Activated CD4-positive, alpha-beta T cell treated with anti-CD3 and anti-CD28 coated beads, Interleukin-2, amount 10 ng/mL, durations not matched to agents 7 days and 5 days (primary cell): ENCODE measurements at places on chromosomes 2 and 18.
A peak's percentile ranks its signal among the peaks of the same experiment; 100 is the strongest.

GRCh38 chr2:240155745-240156390 is 15.4 kb upstream of the OTOS start:
- DNase-seq = no peak

- no peak for DNase-seq
Measured at GRCh38 chr2:99279969-99280695, 20.9 kb downstream of the LYG1 start.

DNA sequence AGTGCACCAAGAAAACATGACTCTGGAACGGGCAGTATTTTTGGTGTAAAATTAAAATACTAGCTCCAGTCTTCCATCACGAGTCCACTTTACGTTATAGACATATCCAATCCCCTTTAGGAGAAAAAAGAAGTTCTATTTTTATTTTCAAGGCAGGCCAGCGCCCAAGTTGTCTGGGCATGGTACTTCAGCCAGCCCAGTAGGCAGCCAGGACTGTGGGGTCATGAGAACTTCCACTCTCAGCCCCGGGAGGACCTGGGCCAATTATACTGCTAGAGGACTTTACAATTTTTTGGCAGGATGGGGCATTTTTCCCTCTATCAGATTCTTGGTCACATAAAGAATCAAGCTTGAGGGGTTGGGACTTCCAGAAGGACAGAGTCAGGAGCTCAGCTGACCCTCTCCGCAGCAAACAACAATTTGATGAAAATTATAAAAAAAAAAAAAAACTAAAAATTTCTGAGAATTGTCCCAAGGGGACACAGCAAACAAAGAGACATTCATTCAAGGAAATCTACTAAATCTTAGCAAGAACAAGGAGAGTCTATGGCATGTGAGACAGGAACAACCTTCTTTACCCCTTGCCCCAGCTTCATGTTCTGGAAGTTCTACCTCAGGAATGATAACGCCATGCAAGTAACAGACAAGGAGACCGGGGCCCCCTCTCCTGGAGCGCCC is 37.3 kb upstream of the B3GNT2 start:
- DNase-seq = no peak

- DNase-seq = no peak
Measured at GRCh38 chr2:98781822-98782221, 50.9 kb upstream of the MGAT4A start.

DNA sequence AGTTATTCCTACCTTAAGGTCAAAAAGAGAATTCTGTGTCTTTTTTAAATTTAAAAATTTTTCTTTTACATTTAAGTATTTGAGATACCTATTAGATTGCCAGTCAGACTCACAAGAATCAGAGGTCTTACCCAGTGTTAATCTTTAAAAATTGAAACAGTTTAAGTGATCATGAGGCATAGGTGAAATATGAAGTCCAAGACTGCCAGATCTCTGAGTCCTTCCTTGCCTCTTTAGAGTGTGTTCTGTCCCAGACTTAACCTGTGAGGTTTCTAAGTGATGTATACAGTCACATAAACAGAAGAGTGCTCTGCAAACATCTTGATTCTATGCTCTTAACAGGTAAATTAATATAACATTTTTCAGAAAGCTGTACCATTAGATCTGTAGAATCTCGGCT is 40.6 kb downstream of the ACTR3 start:
- no peak for DNase-seq

DNA sequence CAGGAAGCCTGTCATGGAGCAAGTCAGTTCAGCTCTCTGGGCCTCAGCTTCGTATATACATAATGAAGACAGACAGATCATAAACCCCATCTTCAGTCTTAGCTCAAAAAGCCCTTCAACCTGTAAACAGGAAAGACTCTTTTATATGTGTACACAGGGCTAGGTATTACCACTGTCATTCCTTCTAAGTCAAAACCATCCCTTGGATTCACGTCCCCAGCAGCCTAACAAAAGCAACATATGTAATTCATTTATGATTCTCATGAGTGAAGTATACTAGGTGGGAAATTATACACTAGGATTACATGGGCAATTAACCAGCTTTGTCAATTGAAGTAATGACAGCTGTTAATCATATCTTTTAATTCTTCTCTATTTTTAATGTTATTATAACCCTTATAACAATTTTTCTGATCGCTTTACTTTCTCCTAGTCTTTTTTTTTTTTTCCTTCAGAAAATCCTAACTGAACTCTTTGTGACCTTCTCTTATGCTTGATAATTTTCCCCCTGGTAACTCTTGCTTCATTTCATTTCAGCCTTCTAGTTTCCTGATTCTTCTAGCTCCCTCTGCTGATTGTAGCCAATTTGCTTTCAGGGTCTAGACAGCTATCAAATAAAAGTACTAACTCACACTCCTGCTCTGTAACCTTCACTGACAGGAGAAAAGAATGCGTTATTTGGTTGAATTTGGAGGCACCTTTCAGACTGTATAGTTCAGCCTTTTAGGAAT is 99.7 kb downstream of the RBM43 start:
- DNase-seq = no peak

GRCh38 chr2:175312137-175312536 is 130.6 kb upstream of the ATP5MC3 start:
- DNase-seq = no peak

- no peak for DNase-seq
Measured at GRCh38 chr2:72126186-72127100, 21.2 kb downstream of the CYP26B1 start.

- no peak for DNase-seq
Measured at GRCh38 chr2:144267239-144267638, 252.7 kb downstream of the ZEB2 start.

DNA sequence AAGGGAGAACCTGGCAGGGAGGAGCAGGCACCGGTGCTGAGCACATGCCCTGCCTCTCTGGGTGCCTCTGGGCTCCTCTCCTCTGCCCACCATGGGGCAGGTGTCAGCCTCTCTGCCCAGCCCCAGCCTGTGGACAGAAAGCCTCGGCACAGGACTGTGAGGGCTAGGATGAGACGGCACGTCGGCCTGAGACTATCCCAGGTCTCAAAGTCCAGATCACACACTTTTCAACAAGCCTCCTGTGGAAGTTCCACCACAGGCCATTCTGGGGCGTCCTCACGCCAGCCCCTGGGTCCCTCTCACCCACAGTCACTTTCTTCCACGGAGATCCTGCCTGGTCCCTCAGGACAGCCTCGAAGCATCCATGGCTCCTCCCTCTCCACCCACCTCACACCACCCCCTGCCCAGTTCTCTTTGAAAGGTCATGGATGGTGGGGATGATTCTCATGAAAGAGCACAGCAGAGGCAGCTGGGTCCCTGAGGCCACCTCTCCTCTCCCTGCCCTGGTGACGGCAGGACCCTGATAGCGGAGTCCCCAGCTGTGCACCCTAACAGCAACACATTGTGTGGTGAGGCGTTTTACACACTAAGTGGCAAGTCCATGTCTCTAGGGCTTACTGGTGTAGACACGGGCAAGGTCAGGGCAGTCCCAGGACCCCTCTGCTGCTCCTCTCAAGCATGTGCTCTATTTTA is 569.4 kb upstream of the SALL3 start:
- DNase-seq = no peak

- no peak for DNase-seq
Measured at GRCh38 chr2:155815851-155816250, 516.7 kb downstream of the NR4A2 start.

- DNase-seq = no peak
Measured at GRCh38 chr18:51614967-51615571, 417.6 kb upstream of the MEX3C start.

DNA sequence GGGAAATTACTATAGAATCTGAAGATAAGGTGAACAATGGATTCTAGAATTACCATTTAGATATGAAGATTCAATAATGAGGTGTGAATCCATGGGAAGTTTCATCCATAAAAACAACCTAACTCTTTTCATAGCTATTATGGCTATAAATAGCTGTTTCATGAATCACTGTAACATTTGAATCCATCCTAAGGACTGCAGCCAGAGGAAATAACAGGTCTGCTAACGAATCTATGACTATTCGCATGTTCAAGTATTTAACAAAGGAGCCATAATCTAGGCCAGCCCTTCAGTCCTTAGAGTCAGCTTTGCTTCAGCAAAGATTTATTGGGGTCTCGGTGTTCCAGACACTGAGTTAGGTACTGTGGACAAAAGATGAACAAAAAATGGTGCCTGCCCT is 87.1 kb downstream of the MYOM1 start:
- no peak for DNase-seq

- peak; percentile 40 for DNase-seq
Measured at GRCh38 chr2:105919826-105920225, 175.1 kb downstream of the NCK2 start.

DNA sequence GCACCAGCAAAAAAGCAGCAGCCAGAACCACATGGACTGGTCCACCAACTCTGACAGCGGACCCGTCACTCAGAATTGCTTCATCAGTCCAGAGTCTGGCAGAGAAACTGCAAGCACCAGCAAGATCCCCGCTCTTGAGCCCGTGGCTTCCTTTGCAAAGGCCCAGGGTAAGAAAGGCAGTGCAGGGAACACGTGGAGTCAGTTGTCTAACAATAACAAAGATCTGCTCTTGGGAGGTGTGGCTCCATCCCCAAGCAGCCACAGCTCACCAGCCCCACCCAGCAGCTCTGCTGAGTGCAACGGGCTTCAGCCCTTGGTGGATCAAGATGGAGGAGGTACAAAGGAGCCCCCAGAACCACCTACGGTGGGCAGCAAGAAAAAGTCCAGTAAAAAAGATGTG is 269.3 kb downstream of the SETBP1 start:
- DNase-seq = no peak

DNA sequence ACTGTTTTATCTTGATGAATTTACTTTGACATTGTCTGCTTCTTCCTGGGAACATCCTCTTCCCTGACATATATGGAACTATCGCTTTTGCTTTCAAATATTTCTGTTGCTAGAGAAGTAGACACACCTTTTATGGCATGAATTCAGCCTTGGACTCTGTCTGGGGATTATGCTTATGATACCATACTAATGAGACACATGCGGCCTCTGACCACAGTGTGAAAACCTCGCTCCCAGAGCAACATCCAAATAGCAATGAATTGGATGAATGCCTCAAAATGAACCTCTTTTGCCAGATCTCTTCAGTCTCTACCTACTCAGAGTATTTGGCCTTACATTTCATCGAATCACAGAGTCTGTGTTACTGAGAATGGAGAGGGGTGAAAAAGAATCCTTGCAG is 70.9 kb downstream of the PIEZO2 start:
- no peak for DNase-seq

GRCh38 chr2:164032995-164033394 is 297.2 kb upstream of the FIGN start:
- no peak for DNase-seq

DNA sequence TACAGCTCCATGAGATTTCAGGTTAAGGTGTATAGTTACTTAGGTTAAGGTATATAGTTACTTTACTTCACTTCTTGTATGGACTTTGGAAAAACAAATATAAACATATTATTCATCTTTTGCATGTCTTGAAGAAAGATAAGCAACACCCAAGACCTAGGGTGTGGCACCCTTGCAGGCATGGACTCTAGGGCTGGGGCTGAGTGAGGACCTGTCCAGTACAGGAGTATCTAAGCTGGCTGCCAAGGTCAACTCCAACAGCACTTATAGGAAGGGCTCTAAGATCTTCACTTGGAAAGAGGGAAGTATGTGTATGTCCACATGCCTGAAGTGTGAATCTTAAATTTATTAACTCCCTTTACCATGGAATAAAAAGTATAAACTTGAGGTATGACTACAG is 7.1 kb upstream of the TMEM163 start:
- no peak for DNase-seq

GRCh38 chr2:68855550-68855949 is 15.6 kb downstream of the BMP10 start:
- DNase-seq = no peak

DNA sequence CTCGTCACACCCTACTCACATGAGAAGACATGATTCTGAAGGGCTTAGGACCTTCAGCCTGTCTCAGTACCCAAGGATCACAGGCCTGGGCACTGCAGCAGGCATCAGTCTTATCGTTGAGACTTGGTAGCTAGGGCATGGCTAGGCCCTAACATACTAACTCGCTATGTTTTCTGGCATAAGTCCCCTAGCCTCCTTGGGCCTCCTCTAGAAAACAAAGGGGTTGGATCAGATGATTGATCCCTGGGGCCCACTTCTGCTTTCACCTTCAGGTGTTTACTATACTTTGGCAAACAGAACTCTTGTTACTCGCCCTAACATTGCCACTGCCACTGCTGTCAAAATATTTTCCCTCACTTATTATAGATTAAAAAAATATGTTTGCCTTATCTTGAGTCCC is 44.2 kb downstream of the VSNL1 start:
- DNase-seq = no peak

DNA sequence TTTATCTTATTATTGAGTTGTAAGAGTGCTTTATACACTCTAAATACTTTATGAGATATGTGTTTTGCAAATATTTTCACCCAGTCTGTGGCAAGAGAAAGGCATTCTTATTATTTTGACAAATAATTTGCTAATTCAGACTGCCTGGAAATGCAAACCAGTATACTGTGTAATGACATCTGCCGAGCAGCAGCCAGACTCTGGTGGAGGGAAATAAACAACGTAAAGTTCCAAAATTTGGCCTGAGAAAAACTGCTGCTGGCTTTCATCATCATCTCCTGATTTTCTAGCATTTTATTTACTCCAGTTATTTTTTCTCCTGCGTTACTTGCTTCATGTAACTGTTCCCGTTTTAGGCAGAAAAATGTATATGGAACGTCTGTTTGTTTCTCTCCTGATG is 161.6 kb downstream of the RNF152 start:
- DNase-seq = no peak

DNA sequence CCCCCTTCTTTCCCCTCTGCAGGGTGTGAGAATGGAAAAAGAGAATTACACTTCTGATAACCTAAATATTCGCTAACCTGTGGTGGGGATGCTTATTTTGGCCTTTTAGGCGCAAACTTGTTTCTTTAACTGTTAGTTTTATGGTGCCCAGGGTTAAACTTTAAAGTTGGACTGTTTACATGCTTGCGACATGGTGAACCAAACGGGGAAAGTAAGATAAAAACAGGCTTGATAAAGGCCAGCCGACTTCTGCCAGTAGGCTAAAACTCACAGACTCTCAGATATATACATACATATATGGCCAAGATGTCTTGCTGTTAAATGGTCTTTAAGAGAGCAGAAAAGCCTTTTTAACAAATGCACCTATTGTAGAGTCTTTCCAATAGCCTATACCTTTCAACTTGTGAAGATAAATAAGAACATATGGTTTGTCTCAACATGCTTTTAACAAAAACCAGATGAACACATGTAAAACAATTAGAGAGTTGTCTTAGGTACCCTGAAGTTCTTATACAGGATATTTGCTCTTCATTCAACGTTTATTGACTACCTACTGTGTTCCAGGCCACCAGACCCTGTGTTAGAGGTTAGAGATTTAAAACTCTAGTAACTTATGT is 29.0 kb downstream of the PRKCE start:
- no peak for DNase-seq

DNA sequence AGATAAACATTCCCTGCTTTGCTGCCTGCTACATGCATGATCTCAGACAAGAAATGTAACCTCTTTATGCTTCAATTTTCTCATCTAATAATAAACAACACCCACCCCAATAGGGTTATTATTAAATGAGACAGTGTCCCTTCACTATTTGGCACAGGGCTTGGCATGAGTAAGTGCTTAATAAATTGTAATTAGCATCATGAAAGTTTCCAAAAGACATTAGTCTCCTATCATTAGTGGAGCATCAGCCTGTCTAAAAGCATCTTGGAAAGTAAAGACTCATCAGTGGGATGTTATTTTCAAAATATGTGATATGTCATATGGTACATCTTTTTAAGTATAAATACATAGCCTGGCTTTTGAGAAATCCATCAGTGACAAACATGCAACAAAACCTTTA is 275.0 kb downstream of the ZEB2 start:
- no peak for DNase-seq

- DNase-seq = no peak
Measured at GRCh38 chr2:188068093-188068492, 223.6 kb upstream of the GULP1 start.
